ENCODE measurements at places on chromosomes 6 and 20.
A peak's percentile ranks its signal among the peaks of the same experiment; 100 is the strongest.

DNA sequence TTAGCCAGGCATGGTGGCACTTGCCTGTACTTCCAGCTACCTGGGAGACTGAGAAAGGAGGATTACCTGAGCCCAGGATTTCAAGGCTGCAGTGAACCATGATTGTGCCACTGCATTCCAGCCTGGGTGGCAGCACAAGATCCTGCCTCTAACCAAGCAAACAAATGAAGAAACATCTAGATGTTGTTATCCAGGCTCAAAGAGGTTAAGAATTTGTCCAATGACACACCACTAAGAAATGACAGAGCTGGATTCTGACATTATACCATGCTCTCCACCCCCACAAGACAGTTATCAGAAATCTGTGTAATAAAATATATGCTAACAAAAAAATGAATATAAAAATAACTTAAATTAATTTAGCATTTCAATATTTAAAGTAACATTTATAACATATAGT is 925.5 kb upstream of the SLC35B3 start:
- DNase-seq, result no peak

GRCh38 chr20:63553933-63554290 is at the start of gene FNDC11:
Gene FNDC11 (plus strand): TSS chr20:63554159. CDS start chr20:63555664, 1,505 bp downstream.
- no peak for DNase-seq

DNA sequence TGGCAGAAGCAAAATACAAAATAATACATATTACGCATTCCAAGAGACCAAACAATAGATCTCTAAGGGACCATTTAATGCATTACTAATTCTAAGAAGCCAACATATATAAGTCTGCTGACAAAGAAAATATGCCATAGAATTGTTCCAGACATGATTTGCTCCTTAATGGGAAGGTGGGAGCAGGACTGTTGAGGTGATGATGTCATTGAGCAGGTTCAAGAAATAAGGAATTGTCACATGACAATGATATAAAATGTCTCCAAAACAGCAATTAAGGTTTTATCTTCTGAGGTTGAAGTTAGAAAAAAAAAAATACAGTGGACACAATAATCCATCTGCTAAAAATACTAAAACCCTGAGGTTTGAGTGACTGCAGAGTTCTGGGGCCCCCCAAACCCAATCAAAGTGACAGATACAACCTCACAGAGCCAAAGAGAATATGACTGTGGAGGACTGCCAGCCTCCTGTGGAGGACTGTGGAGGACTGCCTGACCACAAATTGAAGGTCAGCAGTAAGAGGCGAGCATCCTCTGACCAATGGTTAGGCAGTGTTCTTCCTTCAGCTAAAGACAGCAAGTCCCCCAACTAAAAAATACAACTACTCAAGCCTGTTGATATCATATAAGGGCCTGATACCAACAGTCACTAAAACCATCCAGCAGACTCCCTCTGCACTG is 39.0 kb downstream of the TOMM6 start:
- DNase-seq, result no peak

- DNase-seq, result no peak
Measured at GRCh38 chr6:866316-866715, 173.4 kb upstream of the EXOC2 start.

- peak; percentile 32 for DNase-seq
Measured at GRCh38 chr6:170480050-170480692, 72.9 kb downstream of the PSMB1 start.

GRCh38 chr20:34571753-34572152 is 13.2 kb downstream of the MAP1LC3A start:
- DNase-seq, result no peak

DNA sequence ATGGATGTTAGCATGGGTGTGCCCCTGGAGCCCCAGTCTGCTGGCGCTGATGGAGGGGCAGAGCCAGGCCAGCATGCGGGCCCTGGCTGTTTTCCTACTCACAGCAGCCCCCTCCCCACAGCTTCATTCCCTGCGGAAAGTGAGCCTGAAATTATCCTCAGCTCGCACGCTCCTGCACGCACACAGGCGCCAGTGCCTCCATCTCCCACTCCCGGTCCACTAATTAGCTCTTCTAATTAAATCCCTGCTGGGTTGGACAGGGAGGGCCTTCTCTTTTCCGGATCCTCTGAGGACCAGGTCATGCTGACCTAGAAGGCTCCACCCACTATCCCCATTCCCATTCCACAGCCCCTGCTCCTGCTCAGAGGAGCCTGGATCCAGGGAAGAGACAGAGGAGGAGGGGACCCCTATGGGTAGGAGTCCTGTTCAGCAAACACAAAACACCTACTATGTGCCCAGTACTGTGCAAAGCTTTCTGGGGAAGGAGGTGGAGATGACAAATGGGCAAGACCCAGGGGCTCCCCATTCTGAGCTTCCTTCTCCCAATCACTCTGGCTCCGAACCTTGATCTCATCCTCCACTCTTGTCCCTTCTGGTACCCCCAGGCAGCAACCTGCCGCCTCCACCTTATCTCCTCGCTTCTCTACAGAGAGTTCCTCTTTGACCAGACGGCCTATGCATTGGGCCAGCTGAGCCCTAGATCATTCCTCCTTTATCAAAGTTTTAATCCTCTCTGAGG is 70.2 kb upstream of the CCDC167 start:
- no peak for DNase-seq

GRCh38 chr6:23301556-23301955 is 732.2 kb downstream of the HDGFL1 start:
- no peak for DNase-seq

GRCh38 chr20:2002365-2002764 is 8.5 kb upstream of the PDYN start:
- no peak for DNase-seq

DNA sequence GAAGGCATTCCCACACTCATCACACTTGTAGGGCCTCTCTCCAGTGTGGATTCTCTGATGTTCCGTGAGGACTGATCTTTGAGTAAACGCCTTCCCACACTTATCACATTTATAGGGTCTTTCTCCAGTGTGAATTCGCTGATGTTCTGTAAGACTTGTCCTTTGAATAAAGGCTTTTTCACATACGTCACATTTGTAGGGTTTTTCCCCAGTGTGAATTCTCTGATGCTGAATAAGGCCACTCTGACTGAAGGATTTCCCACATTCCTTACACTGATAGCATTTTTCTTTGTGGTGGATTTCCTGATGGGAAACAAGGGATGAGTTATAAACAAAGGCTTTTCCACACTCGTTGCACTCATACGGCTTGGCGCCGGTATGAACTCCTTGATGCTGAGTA is 8.9 kb downstream of the ZSCAN12 start:
- DNase-seq, result no peak

- no peak for DNase-seq
Measured at GRCh38 chr6:151205721-151206600, 33.8 kb upstream of the AKAP12 start.

DNA sequence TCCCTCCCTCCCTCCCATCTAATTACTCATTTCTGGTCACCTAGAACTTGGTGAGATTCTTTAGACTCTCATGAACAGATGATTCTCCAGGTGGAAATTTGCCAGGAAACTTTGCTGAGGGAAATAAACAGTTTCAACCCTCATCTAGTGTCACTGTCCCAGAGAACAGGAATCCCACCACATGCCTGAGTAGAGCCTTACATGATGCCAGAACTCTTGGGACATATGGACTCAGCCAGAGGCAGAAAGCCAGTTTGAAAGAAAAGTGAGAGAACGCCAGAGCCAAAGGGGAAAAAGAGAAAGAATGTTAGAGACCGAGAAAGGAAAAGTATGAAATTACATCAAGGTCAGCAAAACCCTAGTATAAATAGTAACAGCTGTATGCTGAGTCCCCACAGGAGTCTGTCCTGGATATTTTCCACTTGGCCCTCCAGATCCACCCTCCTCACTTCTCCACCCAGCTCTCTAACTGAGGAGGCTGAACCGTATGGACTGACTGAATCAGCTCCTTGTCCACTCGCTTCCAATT is 127.5 kb upstream of the COL21A1 start:
- no peak for DNase-seq

DNA sequence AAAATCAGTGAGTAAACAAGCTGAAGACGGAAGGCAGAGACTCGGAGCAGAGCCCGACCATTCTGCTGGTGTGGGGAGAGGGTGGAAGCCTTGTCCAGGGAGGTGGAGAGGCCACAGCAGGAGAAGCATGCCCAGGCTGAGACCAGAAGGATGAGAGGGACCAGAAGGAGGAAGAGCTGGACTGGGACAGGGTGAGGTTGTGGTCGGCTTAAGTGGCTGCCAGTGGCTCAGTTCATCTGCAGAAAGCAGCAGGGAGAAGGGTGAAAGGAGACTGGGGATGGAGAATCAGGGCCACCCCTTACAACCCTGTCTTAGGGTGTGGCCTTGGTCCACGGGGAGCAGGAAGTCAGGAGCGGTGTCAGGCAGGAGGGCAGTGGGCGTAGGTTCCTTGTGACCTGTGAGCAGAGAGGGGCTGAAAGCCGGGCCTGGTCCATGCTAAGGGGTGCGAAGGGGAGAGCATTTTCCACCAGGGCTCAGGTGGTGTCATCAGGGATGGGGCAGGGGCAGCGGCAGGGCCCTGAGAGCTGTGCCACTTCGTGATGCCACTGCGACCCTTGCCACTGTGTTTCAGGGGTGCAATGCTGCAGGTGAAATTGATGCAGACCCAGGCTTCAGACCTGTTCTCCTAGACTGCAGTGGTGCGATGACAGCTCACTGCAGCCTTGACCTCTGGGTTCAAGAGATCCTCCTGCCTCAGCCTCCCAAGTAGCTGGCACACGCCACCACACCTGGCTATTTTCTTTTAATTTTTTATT is 81.1 kb downstream of the TTLL2 start:
- DNase-seq, result no peak

GRCh38 chr20:44171775-44172571 is 15.0 kb downstream of the JPH2 start:
- no peak for DNase-seq

GRCh38 chr6:18168264-18168663 is 13.0 kb downstream of the KDM1B start:
- no peak for DNase-seq

GRCh38 chr6:16950302-16950701 is 151.5 kb upstream of the STMND1 start:
- no peak for DNase-seq

GRCh38 chr20:54345301-54345724 is 130.1 kb upstream of the DOK5 start:
- no peak for DNase-seq

DNA sequence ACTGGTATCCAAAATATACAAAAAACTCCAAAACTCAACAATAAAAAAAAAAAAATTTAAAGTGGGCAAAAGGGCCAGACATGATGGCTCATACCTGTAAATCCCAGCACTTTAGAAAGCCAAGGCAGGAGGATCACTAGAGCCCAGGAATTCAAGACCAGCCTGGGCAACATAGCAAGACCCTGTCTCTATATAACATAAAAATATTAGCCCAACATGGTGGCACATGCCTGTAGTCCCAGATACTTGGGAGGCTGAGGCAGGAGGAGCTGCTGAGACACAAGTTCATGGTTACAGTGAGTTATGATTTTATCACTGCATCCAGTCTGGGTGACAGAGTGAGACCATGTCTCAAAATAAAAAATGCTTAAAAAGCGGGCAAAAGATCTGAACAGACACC is 121.0 kb upstream of the BEND6 start:
- no peak for DNase-seq

DNA sequence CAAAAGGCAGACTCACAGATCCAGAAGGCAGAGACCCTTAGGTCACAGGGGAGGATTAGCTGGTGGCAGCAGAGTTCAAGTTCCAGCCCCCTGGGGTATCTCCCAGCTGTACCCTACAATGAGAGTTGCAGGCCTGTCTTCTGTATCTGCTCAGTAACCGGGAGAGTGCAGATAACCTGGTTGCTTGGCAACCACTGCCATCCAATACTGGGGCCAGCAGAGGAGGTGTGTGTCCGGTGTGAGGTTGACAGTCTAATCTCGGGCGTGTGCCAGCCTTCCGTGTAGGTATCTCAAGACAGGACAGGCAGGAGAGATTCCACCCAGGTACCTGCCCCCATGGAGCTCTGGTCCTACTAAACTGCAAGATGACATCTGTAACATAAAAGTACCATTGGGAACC is 56.6 kb upstream of the TBC1D7 start:
- DNase-seq, result no peak

- DNase-seq, result no peak
Measured at GRCh38 chr6:163771180-163771579, 356.7 kb downstream of the QKI start.

GRCh38 chr20:46624946-46625345 is 26.3 kb downstream of the SLC13A3 start:
- no peak for DNase-seq

GRCh38 chr6:97401533-97401932 is 118.5 kb upstream of the MMS22L start:
- no peak for DNase-seq

- no peak for DNase-seq
Measured at GRCh38 chr6:128532827-128533226, 12.4 kb upstream of the PTPRK start.

- no peak for DNase-seq
Measured at GRCh38 chr20:59583428-59584277, 20.7 kb upstream of the PHACTR3 start.

DNA sequence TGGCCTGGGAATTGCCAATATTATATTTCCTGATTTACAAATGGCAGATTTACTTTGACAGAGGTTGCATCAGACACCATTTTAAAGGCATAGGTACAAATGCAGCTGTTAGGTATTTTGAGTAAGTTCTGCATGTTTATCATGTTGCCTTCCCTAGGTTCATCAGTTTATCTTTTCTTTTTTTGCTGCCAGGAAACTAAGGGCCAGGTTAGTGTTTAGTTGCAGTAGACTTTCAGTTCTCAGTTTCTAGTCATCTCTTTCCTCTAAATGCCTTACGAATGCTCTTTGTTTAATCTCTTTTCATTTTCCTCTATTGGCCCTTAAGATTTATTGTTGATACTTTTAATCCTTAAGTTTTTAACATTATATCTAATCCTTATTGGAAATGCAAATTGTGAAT is 129.9 kb downstream of the SMAP1 start:
- DNase-seq, result no peak

GRCh38 chr6:130107710-130108109 is 89.3 kb downstream of the L3MBTL3 start:
- no peak for DNase-seq

DNA sequence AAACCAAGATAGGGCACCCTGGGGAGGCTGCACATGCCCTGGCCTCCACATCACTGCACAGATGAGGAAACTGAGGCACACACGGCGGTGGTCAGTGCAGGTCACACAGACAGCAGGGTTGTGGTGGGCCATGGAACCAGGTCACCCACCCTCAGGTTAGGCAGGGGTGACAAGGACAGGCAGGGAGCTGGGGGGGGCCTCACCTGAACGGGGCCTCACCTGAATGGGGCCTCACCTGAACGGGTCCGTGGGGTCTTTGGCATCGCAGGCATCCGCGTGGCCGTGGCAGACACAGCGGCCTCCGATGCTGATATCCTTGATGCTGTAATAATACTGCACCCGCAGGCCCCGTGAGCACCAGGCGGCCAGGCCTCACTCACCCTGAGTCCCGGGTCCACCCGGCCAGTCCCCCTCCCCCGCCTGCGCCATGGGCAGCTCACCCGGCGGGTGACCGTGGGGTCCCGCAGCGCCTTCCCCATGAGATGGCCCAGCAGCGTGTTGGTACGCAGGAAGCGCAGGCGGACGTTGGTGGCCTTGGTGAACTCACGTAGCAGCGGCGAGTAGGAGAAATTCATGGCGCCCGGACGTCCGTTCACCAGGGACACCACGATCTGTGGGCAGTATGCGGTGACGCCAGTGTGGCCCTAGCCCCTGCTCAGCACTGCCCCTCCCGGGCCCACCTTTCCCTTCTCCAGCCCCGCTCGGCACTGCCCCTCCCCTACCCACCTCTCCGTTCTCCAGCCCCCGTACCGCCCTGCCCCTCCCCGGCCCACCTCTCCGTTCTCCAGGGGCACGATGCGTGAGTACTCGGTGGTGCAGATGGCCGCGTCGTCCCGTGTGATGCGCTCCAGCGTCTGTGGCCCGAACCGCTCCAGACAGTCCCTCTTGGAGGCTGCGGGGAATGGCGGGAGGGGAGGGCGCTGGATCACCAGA is 15.4 kb downstream of the LAMA5 start:
- no peak for DNase-seq
